ENCODE measurements at places on chromosomes 5 and 9.

- DNase-seq, result no peak
Measured at GRCh38 chr5:69265931-69266330, 31.2 kb downstream of the CDK7 start.

DNA sequence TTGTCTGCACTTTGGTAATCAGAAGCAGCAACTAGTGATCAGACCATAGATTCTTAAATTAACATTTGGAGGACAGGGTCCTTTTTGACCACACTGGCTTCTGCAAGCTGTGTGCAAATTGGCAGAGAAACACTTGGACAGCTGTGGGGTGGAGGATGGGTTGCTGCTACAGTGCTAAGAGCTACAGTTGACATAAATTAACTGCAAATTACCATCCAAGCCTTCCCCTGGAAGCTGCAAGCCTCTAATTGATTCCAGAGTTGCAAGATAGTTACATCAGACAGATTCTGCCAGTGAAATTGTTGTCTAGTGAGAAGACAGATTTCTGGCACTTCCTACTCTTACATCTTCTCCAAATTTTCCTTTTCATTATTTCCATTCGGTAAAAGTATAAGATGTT, 517.7 kb downstream of the DIRAS2 start:
- no peak for DNase-seq

DNA sequence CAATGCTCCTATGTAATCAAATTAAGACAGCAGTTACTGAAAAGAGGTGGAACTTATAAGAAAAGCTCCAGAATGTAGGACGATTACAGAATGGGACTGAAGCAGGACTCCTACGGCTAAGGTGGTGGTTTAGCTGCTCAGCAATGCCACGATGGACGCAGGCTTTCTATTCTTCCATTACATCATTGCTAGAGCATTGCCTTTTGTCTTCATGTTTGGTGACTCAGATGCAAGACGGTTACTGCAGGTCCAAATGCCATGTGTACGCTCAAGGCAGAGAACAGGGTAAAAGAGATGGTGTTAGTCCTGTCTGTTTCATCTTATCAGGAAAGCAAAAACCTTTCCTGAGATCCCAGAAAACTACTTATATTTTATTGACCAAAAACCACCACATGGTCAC, 255.1 kb downstream of the ZSWIM6 start:
- no peak for DNase-seq

DNA sequence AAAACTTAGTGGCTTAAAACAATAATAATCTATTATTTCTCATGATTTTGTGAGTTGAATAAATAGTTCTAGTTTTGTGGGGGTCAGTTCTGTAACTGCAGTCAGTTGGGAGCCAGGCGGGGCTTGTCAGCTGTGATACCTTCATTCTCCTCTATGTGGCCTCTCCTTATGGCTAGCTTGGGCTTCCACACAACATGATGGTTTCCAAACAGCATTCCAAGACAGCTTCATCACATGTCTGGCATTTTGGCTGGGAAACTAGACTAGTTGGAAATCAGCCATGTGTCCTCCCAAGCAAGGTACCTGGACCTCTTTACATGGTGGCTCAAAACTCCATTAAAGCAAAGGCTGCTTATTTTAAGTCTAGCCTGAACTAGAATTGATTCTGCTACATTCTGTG, 61.4 kb upstream of the RANBP3L start:
- no peak for DNase-seq

GRCh38 chr9:129498451-129499384, 122.2 kb downstream of the C9orf50 start:
- DNase-seq, result peak; percentile 22

DNA sequence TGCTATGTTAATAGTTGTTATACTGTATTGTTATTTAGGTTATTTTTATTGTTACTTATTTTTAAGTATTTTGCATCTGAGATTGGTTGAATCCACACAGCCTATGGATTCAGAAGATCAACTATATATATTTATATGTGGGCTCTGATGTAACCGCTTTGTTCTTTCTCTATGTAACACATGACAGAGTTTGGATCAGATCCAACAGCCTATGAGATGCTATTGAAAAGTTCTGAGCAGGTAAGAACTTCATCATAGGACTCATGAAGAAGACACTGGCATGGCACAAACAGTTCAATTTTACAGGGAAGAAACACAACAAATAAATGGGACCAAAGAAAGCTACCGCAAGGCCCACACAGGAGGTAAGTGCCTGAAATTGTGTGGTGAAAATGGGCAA, 93.4 kb downstream of the GNAQ start:
- no peak for DNase-seq

DNA sequence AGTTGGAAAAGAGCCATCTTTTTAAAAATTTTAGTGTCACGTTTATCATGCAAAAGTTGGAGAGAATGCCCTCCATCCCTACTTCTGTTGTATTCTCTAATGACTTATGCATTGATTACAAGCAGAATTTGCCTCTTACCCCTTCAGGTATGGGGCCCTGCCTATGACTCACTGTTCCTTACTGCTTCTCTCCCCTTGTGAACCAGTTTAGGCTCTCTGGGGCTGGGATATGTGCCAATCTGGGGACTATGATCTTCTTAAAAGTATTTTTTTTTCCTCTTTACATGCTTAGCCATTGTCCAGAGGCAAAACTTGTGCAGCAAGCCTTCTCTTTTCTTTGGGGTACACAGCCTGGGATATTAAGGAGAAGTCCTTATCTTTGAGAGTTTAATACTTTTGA, 37.4 kb downstream of the CAMK4 start:
- DNase-seq, result no peak

GRCh38 chr5:124212934-124213333, 533.5 kb downstream of the ZNF608 start:
- DNase-seq, result no peak

- DNase-seq, result no peak
Measured at GRCh38 chr9:129595311-129595741, 25.6 kb downstream of the C9orf50 start.

- peak; percentile 51 for DNase-seq
Measured at GRCh38 chr5:95836544-95836943, 14.0 kb upstream of the GLRX start.

DNA sequence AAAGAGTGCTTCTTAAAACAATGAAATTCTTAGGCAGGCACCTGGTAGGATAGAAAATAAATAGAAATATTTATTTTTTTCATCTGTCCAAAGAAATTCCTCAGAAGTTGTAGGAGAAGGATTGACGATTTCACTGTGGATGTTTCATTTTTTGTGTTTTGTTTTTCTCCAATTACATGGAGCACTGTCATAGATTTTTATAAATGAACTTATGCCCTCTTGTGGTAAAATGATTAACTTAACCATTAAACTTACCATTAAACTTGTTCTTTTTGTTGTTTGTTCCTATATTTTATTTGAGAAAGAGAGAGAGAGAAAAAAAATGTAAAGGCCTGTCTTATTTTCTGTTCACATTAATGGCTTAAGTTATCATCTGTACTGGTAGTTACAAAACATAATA, 339.2 kb downstream of the PRR16 start:
- DNase-seq, result no peak

DNA sequence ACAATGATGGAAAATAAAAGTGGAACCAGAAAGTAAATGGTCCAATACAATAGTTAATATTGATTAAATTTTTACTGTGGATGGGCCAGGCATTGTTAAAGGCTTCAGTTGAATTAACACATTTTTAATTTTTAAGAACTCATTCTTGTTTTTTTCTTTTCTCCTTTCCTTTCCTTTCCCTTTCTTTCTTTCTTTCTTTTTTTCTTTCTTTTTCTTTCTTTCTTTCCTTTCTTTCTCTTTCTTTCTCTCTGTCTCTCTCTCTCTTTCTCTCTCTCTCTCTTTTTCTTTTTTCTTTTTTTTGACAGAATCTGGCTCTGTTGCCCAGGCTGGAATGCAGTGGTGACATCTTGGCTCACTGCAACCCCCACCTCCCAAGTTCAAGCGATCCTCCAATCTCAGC, 13.3 kb upstream of the OTULINL start:
- no peak for DNase-seq

GRCh38 chr5:41843456-41844370, 26.5 kb downstream of the OXCT1 start:
- DNase-seq, result no peak

GRCh38 chr5:74851684-74852353, 14.4 kb downstream of the FAM169A start:
- DNase-seq, result peak; percentile 29

DNA sequence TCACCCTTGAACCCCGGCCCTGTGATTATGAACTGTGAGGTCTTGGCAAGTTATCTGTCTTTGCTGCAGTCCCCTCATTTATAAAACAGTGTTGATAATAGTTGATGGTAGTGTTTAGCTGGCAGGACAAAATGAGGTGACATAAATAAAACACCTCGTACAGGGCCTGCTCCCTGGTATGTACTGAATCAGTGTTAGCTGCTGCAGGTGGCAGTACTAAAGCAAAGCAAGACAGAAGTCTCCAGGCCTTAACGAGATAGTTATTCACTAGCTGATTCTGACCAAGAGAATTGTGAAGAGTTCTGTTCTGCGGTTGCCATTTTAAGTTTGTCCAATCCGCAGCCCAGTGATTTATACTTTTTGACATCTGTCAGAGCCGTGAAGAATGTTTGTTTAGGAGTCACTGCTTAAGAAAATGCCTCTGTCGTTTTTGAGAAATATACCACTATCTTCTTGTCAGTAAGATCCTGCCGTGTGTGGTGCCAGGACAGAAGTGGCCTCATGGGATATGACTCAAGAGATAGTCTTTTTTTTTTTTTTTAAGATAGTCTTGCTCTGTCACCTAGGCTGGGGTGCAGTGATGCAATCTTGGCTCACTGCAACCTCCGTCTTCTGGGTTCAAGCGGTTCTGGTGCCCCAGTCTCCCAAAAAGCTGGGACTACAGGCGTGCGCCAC, 75.9 kb downstream of the KDM4C start:
- no peak for DNase-seq

DNA sequence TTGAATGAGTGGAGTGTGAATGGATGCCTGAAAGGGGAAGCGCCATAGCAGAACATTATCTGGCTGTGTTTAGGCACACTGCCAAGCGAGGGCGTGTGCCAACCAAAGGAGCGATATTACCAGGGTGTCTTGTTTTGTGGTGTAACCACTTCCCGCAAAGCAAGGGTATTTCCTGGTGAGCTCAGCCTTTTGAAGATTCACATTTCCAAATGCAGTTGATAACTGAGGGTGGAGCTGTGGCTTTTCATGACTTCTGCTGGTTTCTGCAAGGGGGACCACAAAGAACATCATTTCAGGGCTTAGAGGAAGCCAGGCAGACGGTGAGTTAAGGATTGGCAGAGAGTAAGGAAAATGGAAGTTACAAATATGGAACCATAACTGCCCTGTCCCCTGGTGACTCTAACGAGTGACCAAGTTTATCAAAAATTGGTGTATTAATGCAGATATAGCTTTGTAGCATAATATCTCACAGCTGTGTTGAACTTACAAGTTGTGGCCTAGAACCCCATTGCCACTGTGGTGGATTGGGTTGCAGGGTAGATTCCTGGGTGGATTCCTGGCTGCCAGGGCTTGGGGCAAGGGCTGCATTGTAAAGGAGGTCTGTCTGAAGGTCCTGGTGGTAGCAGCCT, 71.4 kb downstream of the RALGPS1 start:
- DNase-seq, result peak; percentile 41

- no peak for DNase-seq
Measured at GRCh38 chr5:135040333-135041144, 6.5 kb upstream of the PITX1 start.

- DNase-seq, result no peak
Measured at GRCh38 chr9:120191141-120191540, 388.8 kb downstream of the CDK5RAP2 start.

GRCh38 chr5:111168608-111169007, 55.6 kb upstream of the CAMK4 start:
- DNase-seq, result no peak

- DNase-seq, result no peak
Measured at GRCh38 chr5:65292196-65292595, 189.5 kb downstream of the ADAMTS6 start.

DNA sequence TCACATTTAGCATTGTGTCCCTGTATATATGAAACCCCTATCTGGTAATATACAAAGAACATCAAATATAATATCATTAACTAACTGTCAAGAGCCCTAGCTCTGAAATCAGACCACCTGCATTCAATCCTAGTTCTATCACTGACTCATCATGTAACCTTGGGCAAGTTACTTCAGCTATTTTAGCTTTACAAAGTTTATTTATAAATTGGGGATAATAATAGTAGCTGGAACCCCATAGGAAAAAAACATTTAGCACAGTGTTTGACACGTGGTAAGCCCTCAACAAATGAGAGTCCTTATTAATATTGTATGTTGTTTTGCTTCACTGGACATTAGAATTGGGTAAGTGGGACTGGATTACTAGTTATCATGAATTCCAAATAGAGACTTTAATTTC, 157.5 kb downstream of the EBF1 start:
- no peak for DNase-seq

Data from GM20000 (cell line).